IPS-NIHi11 (cell line): ENCODE measurements at places on chromosomes 12 and 14.

DNA sequence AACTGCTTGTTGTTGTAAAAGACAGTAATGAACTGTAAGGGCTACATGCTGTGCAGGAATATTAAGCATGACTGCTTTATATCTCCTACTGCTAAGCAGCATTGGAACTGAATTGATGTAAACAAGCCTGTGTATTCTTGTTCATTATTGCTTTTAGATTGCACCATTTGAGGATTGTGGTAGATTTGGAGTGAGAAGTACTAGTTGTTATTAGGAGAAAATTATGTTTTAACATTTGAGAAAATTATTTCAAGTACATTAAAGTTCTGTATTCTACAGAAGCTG, 212.7 kb downstream of the ERC1 start:
- DNase-seq = no peak

- DNase-seq = no peak
These were observed 14.0 kb upstream of the TBPL2 start for GRCh38 chr14:55454264-55455002.

DNA sequence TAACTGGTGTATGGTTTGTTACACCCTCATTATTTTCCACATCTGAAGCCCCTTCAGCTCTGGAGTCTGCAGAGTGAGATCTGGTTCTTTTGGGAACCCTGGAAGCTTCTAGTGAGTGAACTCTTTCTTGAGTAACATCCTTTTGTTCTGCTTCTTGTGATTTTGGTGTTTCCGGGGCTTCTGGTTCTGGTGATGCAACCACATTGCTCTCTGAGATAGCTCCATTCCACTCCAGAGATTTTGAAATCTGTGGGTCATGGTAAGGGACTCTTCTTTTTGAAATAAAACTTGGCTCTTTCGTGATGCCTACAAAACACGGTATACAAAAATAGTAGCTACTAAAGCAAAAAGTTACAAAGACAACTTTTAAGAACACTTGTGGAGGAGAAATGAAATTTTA, 5.4 kb downstream of the MDM1 start:
- no peak for DNase-seq

- peak; percentile 86 for DNase-seq
These were observed at the start of gene FOXG1 for GRCh38 chr14:28766469-28766955. FOXG1 (plus strand) TSS chr14:28766787; CDS start chr14:28767280, 493 bp downstream.

- peak; percentile 54 for DNase-seq
These were observed at the start of gene MAP3K12 for GRCh38 chr12:53499266-53500141. MAP3K12 (minus strand) TSS chr12:53499458; CDS start chr12:53487391, 12,067 bp downstream.

DNA sequence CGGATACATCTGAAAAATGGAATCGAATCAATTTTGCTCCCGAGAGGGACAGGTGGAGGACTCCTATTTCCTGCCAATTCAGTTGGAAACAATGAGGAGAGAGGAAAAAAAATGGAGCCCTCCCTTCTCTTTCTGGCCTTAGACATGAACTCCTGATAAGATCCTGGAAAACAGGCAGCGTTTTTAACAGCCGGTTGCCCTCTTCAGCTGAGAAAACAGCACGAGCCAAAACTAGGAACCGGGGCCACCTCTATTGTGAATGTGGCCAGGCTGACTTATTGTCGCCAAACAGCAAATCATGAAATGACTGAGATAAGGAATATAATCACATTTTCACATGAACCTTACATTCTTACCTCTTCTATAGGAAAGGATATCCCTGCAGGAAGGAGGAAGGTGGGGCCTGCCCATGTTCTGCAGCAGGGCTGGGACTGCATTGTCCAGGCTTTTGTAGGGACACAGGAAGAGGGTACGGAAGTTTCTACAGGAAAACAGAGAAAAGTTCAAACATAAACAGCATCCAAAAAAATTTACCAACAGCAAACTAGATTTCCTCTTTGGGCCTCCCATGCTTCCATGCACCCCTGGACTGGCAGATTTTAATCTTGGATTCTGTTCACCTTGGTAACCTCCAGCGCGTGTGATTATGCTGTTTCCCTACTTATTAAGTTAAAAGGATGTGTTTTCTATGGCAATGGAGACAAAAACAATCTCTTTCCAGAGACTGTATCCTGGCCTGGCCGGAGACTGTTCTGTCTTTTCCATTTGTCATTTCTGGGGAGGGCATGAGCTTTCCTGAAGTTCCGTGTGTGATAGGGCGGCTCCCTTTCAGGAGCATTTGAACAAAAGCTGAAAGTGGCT, 29.0 kb upstream of the ELK3 start:
- no peak for DNase-seq

DNA sequence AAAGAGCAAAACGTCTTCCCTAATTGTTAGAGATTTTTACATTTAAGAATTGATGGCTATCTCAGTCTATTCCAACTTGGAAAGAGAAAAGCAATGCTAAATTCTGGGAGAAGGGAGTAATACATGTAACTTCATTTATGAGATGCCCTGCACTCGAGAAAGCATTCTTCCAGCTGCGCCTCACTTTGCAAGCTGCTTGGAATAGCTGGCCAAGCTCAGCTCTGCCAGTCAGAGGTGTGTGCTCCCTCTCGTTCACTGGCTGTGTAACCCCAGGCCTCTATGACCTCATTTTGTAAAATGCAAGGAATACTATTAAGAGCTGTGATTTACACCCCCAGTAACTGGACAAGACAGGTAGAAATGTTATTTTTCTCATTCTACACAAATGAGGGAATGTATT, 79.1 kb downstream of the OTX2 start:
- no peak for DNase-seq

DNA sequence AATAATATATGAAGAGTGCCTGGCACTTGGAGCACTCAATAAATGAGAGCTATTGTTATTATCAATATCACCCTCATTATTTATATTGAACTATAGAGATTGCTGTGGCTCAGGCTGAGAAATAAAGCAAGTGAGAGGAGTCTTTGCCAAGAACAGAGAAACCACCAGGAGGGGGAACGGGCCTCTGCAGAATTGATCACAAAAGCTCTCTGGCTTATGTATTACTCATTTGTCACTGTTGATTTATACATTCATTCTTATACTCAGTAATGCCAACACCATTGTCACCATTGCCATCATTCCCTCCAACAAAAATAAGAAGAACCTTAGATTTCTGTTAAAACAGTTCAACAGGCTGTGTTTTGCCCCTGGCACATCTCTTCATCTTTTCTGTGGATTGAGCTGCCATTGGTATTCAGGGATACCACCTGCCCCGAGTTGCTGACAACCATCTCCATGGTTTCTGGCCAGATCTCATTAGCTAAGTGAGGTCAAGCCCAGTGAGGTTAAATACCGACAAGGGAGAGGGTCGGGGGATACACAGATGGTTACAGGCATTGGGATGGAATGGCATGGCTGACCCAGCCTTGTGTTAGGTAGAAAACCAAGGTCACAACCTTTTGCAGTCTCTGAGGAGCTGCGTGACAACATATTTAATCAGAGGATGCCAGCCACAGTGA, 21.8 kb upstream of the PCNX1 start:
- DNase-seq = no peak

GRCh38 chr12:106170285-106170684, 31.5 kb upstream of the NUAK1 start:
- no peak for DNase-seq

- DNase-seq = no peak
These were observed 1.1 kb downstream of the ANGEL1 start for GRCh38 chr14:76811561-76811960.

GRCh38 chr12:40691913-40692764, at the start of gene CNTN1:
CNTN1 (plus strand) TSS chr12:40692439.
- peak; percentile 97 for DNase-seq

DNA sequence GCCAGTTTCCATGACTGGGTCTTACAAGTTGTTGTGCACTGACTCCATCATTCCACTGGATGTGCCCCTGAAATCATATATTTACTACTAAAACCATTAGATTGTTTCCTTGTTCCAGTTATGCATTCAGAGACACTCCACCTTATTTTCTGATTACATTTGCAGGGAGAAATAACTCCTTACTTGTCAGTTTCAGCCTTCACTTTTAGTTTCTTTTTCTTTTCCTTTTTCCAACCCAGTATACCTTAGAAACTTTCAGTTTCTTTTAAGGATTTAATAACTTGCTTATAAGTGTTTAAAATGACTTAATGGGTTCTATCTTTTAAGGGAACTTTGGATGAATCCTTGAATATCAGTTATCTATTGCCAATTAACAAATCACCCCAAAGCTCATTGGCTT, 39.9 kb downstream of the MRPL42 start:
- no peak for DNase-seq

- DNase-seq = no peak
These were observed 114.5 kb downstream of the DENND5B start for GRCh38 chr12:31476437-31476836.

- no peak for DNase-seq
These were observed 74.2 kb upstream of the BDKRB2 start for GRCh38 chr14:96130391-96130790.

GRCh38 chr14:76080025-76080424, 71.7 kb upstream of the GPATCH2L start:
- DNase-seq = no peak

- no peak for DNase-seq
These were observed 253.8 kb upstream of the E2F7 start for GRCh38 chr12:77319166-77319565.

- no peak for DNase-seq
These were observed 75.8 kb upstream of the HOXC13 start for GRCh38 chr12:53862831-53863230.

- no peak for DNase-seq
These were observed 125.0 kb upstream of the ATP2B1 start for GRCh38 chr12:89833337-89834252.

DNA sequence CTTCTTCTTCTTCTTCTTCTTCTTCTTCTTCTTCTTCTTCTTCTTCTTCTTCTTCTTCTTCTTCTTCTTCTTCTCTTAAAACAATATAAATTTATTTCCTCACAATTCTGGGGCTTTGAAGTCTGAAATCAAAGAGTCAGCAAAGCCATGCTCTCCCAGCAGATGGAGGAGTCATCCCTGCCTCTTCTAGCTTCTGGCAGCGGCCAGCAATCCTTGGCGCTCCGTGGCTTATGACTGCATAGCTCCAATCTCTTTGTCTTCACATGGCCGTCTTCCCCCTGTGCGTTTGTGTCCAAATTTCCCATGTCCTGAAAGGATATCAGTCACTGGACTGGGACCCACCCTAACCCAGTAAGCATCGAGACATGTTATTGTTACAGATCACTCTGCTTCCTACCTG, 22.9 kb downstream of the KCNA1 start:
- no peak for DNase-seq

DNA sequence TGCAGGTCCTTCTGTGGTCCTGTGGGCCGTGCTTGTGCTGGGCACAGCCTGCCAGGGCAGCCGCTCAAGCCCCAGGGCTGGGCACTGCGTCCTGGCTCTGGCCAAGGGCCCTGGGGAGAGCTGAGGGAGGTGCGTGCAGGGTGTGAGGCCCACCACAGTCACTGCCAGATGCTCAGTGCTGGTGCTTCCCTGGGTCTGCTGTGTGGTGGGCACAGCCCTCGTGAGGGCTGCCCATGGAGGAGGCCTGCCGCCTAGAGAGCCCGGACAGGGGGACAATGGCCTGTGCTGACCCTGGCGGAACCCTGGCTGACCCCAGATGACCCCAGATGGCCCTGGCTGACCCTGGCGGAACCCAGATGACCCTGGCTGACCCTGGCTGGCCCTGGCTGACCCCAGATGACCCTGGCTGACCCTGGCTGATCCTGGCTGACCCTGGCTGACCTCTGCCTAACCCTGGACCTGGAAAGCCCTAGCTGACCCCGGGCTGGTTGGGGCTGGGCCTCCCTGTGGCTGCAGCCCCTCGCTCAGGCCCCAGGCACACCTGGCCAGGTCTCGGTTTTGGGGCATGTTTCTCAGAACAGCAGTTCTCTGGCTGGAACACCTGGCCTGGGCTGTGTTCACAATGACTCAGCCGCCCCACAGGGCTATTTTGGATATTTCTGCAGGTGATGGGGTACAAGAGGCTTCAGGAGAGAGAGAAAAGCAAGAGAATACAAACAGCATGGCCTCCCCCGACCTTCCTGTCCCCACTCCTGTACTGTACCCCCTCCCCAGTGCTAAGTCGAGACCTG, 55.4 kb downstream of the TMEM121 start:
- DNase-seq = no peak

DNA sequence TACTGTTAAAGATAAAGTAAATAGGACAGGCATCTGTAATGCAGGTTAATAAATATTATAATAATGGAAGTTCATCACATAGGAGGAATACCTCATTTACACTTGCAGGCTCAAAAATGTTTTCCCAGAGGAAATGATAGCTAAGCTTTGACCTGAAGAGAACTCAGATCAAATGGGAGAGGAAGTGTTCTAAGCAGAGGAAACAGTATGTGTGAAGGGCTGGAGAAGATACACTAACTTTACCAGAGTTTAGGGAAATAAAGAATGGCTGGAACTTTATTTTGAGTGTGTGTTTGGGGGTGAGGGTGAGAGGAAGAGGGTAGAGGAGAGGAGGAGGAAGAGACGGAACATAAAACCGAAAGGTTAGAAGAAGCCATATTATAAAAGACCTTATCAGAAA, 34.0 kb upstream of the AP4S1 start:
- no peak for DNase-seq

GRCh38 chr14:30587141-30587540, 28.2 kb downstream of the G2E3 start:
- DNase-seq = no peak

GRCh38 chr12:44184499-44185206, 348.8 kb downstream of the TMEM117 start:
- no peak for DNase-seq

DNA sequence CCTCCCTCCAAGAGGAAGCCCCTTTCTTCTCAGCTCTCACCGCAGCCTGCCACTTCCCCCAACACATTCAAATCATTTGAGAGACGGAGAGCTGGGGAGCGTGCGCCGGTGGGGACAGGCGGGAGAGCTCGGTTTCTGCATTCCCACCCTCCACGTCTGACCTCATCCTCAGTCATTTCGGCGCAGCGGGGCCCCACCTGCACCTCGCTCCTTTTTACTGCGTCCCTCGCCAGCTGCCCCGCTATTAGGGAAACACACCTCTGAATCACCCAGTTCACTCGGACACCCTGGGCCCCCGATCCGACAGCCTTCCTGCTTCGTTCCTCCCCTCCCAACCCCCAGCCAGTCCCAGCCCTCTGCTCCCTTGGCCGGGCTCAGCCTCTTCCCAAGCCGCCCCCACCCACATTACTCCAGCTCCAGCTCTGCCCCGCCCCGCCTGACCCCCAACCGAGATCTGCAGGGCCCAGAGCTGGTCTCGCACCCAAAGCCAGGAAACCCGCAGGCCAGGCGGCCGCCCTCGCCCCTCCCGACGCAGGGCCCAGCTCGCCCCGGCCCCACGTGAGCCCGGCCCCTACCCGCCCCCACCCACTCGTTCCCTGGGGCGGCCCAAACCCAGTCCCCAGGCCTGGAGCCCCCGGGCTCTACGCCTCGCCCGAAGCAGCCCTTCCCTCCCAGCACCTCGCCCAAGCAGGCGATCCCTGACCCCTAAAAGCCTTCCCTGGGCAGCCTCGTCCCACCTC, 783 bp downstream of the CORO1C start:
- peak; percentile 61 for DNase-seq

DNA sequence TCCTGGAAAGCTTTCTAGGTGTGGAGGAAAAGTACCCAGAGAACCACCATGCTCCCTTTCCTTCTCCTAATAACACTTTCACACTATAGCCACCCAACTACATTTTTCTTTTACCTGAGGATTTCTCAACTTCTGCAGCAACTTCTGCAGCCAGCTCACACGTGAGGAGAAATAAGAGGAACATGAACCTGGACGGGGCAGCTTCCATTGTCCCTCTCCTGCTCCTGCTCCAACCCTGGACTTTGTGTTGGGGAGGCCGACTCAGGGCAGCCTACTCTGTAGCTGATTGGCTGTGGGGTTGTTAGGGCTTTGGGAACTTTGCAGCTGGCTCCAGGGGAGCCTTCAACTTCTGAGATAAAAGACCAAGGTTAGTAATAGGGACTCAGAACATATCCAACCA, at the start of gene ERP27:
ERP27 (minus strand) TSS at position 237 of the 400 bp plus-strand sequence; CDS start at position 208, 29 bp downstream.
- no peak for DNase-seq

GRCh38 chr12:89333564-89334252, 18.6 kb downstream of the DUSP6 start:
- no peak for DNase-seq
